ENCODE measurements at places on chromosomes 4 and X. TPM values are rescaled to one million over a fixed set of nuclear protein-coding genes. Genes with fewer than 3 reads are reported as not detected.

The LDB2 gene
- total RNA-seq = 99.4 TPM

The XAGE2 gene
- total RNA-seq = not detected

The PPEF2 gene
- total RNA-seq = not detected

The CT45A1 gene
- total RNA-seq = not detected

The TMEM47 gene
- 90.2 TPM for total RNA-seq

The MAB21L2 gene
- total RNA-seq = 3.0 TPM

The IL15 gene
- total RNA-seq = 1.6 TPM

The GPRASP1 gene
- 65.3 TPM for total RNA-seq

The RAB9B gene
- 46.6 TPM for total RNA-seq

The CTAG1A gene
- not detected for total RNA-seq

The AASDH gene
- 26.8 TPM for total RNA-seq

The TLR1 gene
- total RNA-seq = 8.3 TPM

The IBSP gene
- not detected for total RNA-seq

The ARR3 gene
- not detected for total RNA-seq

The PCDH18 gene
- 34.4 TPM for total RNA-seq

The CCNG2 gene
- 58.6 TPM for total RNA-seq

The TMEM144 gene
- total RNA-seq = 9.7 TPM

The HELT gene
- total RNA-seq = 1.6 TPM

The GPM6B gene
- 455 TPM for total RNA-seq

The PPP4R3C gene
- total RNA-seq = not detected

The SH3D19 gene
- total RNA-seq = 19.4 TPM

The F9 gene
- not detected for total RNA-seq

The ZNF711 gene
- total RNA-seq = 87.4 TPM
